CD4-positive, alpha-beta T cell treated with Interleukin-15 for 1 hour (primary cell): ENCODE measurements at places on chromosomes 16 and 17.

DNA sequence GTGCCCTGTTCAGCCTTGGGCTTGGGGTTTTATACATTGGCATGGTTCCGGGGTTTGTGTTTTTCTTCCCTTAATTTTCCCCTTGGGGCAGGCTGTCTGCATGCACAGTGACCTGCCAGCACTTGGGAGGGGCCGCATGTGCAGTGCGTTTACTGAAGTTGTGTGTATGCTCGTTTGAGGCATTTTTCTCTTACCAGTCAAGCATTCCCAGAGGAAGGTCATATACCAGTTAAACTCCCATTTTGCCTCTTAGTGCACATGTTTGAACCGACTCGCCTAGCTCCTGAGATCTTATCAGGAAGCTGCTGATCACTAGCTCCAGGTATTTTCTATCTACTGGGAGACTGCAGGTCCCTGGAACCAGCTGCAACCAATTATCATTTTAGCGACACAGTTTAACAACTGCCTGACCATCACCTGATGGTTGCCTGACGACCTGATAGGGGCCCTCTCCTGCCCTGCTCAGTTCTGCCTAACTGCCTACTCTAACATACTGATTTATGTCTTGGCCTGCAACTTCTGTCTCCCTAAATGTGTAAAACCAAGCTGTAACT is 51.4 kb downstream of the MFSD11 start:
- DNase-seq, result no peak

DNA sequence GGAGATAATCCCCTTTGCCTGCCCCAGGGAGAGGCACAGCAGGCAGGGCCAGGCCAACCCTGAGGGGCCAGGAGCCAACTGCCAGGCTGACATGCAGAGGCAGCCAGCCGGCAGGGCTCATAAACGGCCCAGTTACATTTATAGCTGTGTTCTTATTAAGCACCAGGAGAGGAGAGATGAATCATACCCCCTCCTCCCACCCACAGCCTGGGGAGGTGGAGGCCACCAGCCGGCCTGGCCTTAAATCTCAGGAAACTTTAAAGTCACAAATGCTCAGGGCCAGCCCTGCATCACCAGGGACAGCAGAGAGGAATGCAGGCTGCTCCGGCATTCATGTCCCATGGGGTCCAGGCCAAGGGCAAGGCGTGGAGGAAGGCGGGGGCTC is 177.2 kb downstream of the TMEM132E start:
- DNase-seq, result no peak

DNA sequence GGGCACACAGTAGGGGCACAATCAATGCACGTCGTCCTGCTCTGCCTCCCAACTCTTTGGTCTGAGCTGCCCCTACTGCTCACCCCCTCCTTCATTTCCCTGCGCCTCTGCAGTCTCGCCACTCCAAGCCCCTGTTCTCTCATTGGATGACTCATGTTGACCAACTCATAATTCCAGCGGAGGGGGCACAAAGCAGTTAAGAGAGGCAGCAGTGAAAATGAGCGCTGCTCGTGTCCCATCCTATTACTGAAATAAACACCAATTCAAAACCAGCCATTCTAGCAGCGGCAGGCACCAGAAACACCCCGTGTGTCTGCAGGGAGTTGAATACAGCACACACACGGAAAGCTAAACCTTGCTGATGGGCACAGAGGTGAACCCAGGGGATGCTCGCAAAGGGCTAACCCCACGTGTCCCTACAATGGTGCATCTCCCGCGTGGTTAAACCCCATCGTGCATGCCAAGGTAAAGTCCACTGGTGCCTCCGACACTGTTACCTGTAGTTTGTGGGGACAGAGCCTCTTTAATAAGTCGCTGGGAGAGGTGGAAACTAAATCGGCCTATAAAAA is 310.4 kb downstream of the XYLT1 start:
- DNase-seq, result no peak

GRCh38 chr16:31420037-31420436 is 8.1 kb downstream of the COX6A2 start:
- DNase-seq, result no peak

DNA sequence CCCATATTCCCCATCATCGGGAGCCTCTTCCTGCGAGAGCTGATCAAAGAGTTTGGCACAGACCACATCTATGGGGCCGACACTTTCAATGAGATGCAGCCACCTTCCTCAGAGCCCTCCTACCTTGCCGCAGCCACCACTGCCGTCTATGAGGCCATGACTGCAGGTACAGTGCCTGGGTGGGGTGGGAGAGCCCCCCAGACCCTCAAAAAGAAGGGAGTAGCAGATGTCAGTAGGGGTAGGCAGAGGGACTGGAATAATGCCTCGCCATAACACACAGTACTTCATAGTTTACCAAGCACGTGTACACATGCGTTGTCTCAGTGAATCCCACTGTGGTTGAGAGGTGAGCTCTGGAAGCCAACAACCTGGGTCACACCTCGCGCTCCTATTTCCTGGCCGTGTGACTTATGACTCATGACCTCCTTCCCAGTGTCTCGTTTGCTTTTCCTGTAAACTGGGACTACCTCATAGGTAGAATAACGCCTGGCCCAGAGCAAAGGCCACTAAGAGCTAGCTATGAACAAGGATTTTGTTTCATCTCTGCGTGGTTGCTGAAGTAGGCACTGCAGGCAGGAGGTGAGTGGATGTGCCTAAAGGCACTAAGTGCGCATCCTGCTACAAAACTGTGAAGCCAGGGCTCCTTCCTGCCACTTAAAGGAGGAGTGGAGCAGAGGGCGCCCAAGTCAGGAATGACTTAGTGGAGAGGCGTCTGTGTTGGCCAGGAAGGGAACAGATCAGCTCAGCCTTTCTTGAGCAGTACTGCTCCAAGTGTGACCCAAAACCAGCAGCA is 5.2 kb downstream of the NAGLU start:
- DNase-seq, result no peak

DNA sequence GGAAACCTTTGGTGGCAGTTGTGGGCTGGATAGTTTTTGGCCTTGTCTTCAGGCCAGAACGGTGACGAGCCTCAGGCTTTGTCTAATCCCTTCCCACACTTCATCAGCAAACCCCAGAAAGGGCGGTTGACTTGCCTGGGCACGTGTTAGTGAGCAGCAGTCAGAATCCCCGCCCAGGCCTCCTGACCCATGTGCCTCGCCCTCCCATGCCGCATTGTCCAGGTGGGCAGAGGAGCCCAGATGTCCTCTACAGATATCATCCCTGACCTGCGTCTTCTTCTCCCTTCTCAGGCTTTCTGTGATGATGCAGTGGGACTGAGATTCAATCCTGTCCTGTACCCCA is 82.5 kb downstream of the OR1D5 start:
- no peak for DNase-seq

GRCh38 chr17:50972577-50972976 is 106.4 kb upstream of the TOB1 start:
- DNase-seq, result no peak

GRCh38 chr17:32141258-32141657 is 1.0 kb upstream of the RHOT1 start:
- peak; percentile 40 for DNase-seq

GRCh38 chr17:64183815-64184214 is 53.9 kb upstream of the ERN1 start:
- DNase-seq, result peak; percentile 29
